ENCODE measurements at places on chromosomes 1 and 21.
A peak's percentile ranks its signal among the peaks of the same experiment; 100 is the strongest.

DNA sequence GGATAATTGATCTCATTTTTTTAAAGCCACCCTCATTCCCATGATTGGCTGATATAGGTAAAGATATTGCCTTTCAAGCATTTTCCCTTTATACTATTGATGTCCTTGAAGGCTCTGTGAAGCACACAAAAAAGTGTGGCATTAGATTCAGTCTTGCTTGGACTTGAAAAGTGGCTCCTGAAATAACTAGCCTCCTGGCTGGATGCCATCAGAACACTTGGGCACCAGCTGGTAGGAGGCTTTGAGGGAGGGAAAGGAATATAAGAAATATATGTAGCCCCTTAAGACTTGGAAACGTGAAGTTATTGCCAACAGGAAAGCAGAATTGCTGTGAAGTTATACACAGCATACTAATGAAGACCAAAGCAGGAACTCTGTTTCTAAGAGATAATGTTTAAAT lies 14.1 kb downstream of the MTR start:
- no peak for DNase-seq

DNA sequence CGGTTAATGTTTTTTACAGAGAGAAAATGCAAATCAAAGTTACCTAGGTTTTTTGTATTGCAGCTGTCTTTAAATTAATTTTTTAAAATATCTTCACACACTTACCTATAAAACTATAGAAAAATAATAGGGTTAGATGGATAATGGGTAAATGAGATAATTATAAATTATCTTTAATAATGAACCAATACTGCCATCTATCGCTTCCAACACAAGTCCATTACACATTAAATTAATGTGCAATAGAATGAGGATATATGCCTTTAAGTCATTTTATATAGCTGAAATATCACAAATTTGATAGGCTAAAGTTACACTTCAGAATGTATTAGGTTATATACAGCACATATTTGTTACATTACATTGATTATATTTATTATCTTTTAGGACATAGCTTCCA lies 2212.8 kb downstream of the MRPL39 start:
- DNase-seq, result no peak

- no peak for DNase-seq
Measured at GRCh38 chr1:37131281-37131680, 97.0 kb upstream of the GRIK3 start.

- DNase-seq, result no peak
Measured at GRCh38 chr1:226733304-226733703, 5.8 kb downstream of the ITPKB start.

- peak; percentile 20 for DNase-seq
Measured at GRCh38 chr1:9825093-9826074, 1.6 kb upstream of the CLSTN1 start.

DNA sequence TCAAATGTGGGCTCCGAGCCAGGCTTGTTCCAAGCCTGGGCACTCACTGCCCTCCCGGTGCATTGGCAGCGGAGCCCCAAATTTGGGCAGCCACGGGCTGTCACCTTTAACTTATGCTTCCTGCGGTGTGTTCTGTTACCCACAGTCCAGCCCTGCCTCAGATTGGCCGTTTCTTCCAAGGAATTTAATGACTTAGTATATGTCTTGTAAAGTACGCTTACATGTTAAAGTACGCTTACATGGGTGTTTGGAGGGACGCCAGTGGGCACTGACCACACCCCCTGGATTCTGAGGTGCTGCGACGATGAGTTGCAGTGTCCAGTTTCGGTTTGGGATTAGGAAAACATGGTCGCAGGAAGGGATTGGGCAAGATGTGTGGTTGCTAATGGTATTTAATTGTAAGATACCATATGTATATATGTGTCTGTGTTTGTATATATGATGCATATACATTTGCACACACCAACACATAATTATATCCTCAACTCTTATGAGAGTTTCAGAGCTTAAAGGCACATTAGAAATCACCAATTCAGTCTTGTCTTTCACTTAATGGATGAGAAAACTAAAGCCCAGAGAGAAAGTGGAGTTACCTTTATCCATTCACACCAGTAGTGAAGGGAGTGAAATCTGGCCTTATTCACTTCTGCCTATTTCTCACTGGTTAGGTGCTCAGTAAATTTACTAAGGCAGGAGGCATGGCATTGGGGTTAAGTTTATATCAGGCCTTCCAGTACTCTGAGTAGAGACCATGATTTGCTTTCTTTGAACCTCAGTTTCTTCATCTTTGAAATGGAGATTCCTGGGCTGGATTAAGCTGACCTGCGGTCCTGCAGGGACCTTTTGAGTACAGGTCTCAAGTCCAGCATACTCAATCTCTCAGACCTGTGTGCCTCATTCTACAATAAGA lies 1.0 kb downstream of the SMYD2 start:
- no peak for DNase-seq

DNA sequence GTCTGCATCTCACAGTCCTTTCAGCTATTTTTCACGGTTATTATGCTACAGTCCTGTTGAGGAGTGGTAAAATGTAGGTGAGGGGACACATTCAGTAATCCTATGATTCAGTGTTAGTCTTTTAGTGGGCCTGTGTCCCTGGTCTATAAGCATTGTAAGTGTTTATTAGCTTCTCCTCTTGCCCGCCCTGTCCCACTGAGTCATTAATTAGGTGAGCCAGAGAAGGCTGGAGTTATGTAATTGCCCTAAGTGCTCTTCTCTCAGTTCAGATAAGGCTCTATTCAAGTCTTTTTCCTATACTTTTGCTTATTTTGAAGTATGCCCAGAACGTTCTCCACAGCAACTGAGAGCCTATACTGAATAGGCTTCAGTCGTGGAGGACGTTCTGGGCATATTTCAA lies 76.3 kb upstream of the ZRANB2 start:
- DNase-seq, result no peak

- no peak for DNase-seq
Measured at GRCh38 chr1:230208619-230209261, 141.7 kb downstream of the GALNT2 start.

DNA sequence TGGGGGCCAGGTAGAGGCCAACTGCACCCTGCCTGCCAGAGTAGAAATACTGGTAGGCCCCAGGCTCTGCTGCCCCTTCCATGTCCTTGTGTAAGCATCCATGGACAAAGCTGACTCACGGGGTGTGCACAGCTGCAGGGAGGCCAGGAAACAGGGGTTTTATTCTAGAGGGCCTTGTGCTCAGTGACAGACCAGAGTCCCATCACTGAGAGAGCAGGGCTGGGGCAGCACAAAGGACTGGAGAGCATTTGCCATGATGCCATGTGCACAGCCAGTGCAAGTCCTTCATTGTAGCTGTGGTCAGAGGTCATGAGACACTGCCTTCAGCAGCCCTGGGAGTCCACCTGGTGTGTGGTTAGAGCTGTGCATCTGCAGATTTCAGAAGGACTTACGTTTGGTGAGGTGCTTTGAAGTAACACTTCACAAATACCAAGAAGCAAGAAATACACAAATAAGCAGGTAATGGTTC lies 8.1 kb downstream of the ARF1 start:
- no peak for DNase-seq

DNA sequence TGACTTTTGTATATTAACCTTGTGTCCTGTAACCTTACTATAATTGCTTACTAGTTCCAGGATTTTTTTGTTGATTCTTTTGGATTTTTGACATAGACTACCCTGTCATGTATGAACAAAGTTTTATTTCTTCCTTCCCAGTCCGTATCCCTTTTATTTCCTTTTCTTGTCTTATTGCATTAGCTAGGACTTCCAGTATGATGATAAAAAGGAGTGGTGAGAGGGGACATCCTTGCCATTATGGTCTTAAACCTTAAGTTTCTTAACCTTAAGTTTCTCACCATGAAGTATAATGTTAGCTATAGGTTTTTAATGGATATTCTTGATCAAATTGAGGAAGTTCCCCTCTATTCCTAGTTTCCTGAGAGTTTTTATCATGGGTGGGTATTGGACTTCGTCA lies 24.5 kb upstream of the TBX19 start:
- no peak for DNase-seq

DNA sequence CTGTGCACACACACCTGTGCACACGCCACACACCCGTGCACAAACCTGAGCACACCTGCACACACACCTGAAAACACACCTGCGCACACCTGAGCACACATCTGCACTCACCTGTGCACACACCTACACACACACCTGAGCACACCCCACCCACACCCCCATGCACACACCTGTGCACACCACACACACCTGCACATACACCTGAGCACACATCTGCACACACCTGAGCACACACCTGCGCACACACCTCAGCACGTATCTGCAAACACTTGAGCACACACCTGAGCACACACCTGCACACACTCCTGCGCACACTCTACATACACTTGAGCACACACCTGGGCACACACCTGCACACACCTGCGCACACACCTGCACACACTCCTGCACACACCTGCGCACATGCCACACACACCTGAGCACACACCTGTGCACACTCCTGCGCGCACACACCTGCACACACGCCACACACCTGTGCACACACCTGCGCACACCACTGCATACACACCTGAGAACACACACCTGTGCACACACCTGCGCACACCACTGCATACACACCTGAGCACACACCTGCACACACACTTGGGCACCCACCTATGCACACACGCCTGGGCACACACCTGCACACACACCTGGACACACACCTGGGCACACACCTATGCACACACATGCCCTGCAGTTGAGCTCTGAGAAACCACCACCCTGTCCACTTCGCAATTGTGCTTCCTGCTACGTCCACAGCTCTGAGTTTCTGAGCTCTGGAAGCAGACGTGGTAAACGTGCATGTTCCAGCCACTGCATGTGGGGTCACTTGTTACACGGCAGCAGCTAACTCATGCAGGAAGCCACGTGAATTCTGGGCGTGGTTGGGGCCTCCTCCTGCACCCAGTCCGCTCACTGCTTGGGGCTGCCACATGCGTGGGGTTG lies 8.0 kb upstream of the C1orf159 start:
- no peak for DNase-seq

- DNase-seq, result no peak
Measured at GRCh38 chr1:241225741-241226140, 131.3 kb downstream of the RGS7 start.

DNA sequence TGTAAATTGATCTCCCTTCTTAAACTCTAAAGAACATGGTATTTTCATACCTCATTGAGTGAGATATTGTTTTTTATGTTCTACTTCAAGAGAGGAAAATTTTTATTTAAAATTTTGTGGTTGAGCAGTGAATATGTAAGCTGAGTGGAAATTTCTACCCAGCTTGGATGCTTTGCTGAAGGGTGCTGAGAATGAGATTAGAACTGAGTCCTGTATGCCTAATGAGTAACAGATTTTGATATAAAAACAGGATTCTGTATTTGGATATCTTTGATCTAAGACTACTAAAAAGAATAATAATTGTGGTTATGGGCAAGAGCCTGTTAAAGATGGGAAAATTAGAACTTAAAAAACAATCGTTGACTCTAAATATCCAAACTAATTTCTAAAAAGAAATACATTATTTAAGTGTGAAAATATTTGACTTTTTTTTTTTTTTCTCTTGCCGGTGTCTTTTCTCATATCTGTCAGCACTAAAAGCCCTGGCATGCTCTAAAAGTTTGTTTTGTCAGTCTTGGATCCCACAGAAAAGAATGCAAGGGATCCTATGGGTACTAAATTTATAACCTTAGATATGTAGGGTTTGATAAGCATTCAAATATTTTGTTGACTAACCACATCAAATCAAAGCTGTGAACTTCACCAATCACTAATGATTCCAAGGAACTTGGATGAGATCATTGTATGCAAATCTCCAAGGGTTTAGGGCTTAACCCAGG lies 652.3 kb downstream of the PTPRC start:
- DNase-seq, result no peak
